Lung (tissue), 17 donors: ENCODE measurements at places on chromosomes 11 and 22. TPM values are rescaled to one million over a fixed set of nuclear protein-coding genes. Genes with fewer than 3 reads are reported as not detected.

GRCh38 chr11:110527146-110527545 is 97.4 kb downstream of the FDX1 start:
- DNase-seq = no peak

GRCh38 chr22:41535244-41535643 is 9.0 kb downstream of the POLR3H start:
- no peak for DNase-seq

GRCh38 chr22:38075105-38075825 is 8.7 kb downstream of the SLC16A8 start:
- DNase-seq = no peak

- no peak for DNase-seq
These were observed 64.3 kb upstream of the CYP2D6 start for GRCh38 chr22:42194953-42195352.

The MRGPRG gene
- not detected for polyA plus RNA-seq

The TOMM22 gene
- polyA plus RNA-seq = 25.6 TPM

The ARHGAP20 gene
- 0.67 TPM for polyA plus RNA-seq
